AG09309 (cell line): ENCODE measurements at places on chromosomes 1 and 21.

DNA sequence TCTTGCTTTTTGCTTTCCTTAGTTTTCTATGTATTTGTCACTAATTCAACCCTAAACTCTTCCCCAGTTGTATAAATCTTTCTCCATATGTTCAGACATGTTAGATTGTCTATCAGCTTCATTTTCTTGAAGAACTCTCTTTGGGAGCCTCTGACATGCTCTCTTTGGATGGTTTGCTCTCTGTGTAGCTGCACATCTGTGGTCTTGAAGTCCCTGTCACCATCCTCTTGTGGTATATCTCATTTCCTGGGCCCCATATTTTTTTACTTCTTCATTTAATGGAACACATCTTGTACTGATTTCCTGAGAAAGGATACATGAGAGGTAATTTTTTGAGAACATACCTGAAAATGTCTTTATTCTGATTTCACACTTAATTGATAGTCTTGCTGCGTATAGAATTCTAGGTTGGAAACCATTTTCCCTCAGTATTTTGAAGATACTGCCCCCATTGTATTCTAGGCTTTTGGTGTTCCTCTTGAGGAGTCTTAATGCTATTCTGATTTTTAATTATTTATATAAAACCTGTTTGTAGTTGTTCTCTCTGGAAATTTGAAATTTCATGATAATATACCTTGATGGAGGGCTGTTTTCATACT lies 72.6 kb downstream of the ST3GAL3 start:
- DNase-seq: no peak

GRCh38 chr1:84489766-84490165 lies 10.7 kb downstream of the RPF1 start:
- DNase-seq: no peak

GRCh38 chr1:158176399-158176798 lies 4.3 kb upstream of the CD1D start:
- no peak for DNase-seq

DNA sequence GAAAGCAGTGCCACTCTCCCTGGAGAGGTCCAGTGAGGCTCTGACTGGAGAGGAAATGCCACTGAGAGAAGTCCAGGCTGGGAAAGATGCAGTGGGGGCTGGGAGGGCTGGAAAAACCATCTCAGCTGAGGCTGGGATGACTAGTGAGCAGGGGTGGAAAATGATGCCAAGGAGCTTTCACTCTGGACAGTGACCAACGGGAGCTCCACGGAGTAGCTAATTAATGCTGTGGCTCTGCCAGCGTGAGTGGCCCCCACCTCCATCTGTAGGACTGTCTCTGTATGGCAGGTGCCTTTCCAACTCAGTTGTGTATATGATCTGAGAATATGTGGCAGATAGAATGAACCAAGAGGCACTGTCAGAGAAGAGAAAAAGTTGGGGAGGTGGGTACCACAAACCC lies 86.7 kb downstream of the DDX20 start:
- DNase-seq: no peak

DNA sequence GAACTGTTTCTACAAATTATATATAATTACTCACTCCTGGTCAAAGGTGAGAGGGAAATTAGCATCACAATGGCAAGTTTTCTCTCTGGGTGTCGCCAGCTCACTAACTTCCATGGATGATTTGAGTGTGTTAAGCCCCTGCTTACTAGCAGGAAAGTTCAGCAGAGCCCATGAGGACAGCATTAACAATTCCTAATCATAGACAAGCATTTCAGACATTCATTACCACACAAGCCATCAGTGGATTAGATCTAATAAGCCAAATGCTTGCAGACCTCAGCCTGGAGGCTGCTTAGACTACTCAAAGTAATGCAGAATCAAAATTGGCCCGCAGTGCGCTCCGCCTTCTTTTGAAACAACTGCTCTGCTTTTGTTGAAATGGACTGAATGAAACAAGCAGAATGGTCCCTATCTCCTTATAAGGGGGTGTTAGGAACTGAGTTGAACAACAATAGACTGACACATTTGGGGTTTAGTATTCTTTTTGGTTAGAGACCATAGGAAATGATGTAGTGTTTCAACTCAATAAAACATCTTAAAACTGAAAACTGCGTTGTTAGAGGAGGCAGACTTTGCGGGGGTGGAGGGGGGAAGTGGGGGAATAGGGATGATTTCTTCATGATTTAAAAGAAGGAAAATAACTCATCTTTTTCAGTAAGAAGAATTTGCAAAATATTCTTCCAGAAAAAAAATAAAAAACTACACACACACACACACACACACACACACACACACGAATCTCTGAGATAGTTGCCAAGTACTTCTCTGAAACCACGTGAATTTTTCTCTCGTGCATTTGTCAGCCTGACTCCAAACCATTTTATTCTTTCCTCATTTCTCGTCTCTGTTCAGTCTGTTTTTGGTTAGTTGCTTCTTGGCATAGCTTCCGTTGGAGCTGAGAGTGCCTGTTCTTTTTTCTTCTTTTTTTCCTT lies 54.6 kb downstream of the GORAB start:
- peak; percentile 90 for DNase-seq

GRCh38 chr1:205515781-205516253 lies 11.3 kb downstream of the CDK18 start:
- no peak for DNase-seq

- no peak for DNase-seq
Observed at GRCh38 chr21:16169779-16170178, 440.0 kb downstream of the USP25 start.

DNA sequence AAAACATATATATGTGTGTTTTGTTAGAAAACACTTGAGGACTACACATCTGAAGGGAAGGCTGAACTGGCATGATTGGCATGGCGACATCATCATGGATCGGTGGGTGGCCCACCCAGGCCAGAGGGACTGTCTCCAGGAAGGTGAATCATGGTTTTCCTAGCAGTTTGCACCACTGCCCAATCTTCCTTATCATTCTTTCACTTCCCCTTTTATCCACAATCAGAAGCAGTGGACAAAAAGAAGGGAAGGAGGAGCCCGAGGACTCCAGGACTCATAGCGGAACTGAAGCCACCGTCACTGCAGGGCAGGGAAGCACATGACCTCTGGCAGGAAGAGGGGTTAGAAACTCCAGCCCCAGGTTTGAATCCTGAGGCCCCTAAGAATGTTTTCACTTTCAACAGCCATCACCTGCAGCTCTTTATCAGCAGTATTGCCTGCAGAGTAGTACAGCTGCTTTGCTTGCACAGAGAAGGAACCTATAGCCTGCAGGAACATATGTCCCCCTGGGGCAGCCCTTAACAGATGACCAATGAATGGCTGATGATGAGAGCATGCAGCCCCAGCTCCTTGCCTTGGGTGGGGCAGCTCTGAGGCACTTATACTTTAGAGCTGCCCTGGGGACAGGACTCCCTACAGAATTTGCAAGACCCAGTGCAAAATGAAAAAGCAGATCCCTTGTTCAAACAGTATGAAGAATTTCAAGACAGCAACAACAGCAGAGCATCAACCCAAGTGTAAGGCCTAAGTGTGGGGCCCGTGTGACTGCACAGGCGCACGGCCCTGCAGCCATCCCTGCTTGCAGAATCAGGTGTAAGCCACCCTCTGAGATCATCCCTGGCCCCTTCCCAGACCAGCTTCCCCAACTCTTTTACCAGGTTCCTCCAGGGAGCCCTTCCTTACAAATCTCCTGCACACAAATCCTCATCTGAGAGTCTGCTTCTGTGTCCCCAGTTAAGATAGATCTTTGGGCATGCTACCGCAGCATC lies 241.8 kb upstream of the IRF2BP2 start:
- DNase-seq: no peak

- no peak for DNase-seq
Observed at GRCh38 chr1:45032837-45033236, 20.8 kb downstream of the UROD start.

DNA sequence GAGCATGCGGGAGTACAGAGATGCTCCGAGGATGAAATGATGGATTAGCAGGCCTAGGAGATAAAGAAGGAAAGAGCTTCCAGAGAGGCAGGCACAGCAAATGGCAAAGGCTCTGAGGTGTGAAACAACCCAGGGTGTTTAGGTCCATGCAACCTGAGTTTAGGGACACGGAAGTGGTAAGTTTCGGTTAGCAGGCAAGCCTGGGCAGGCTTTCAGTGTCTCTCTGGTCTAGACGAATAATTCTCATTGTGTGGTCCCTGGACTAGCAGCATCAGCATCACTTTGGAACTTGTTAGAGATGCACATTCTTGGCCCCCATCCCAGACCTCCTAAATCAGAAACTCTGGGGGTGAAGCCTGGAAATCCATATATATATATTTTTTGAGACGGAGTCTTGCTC lies 18.6 kb downstream of the NKAIN1 start:
- DNase-seq: no peak
